Fibroblast of skin of right biceps (primary cell): ENCODE measurements at places on chromosomes 2 and 18.

DNA sequence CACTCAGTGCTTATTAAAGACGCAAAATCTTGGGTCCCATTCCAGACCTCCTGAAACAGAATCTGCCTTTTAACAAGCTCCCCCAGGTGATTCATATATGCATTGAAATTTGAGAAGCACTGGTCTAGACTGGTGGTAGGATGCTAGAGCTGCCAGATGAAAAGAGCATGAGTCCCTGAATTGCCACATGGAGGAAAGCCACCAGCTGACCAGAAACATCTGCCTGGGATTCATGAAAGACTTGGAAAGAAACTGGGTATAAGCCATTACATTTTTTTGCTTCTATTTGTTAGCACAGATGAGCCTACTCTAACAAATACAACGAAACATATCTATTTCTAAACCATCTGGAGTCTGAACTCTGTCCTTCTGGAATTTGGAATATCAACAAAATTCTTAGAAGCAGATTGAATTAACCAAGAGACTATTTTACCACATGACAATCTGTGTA, 228.9 kb downstream of the RBM43 start:
- DNase-seq = peak; percentile 84

- no peak for DNase-seq
Observed at GRCh38 chr2:107148496-107148895, 262.5 kb upstream of the ST6GAL2 start.

DNA sequence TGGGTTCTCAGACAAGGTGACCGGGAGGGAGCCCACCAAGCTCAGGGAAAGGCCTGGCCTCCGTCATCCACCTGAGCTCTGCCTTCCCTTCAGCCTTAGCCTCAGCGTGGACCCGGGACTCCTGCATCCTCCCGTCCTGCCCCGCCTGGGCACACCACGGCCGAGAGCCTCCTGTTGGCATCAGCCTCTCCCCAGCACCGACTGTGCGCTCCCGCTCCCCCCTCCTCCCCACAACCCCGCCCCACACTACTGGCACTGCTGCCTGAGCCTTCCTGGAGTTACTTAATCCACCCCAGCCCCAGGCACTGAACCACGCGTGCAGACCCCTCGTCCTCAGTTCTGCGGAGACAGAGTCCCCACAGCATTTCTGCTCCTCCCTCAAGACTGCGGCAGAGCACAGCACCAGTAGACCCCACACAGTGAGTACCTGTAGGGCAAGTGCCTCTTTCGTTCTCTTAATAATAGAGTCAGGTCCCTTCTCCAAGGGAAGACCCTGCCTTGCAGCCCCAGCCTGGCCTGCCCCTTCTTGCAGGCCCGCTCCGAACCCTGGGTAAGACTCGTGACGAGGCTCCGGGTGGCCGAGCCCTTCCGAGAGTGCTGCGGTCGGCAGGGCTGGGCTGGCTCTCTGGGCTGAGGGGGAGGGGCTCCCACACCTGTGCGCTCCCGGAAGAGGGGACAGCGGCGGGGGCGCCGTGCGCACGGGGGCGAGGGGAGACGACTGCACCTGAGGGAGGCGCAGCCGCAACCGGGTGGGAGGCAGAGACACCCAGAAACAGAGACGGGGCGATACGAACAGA, at the start of gene AMER3:
Gene AMER3 (plus strand): TSS at position 285 of the 797 bp plus-strand sequence. CDS start 6,533 bp downstream, outside the sequence.
- no peak for DNase-seq

GRCh38 chr2:201130524-201131186, 14.7 kb downstream of the CFLAR start:
- DNase-seq = peak; percentile 88

DNA sequence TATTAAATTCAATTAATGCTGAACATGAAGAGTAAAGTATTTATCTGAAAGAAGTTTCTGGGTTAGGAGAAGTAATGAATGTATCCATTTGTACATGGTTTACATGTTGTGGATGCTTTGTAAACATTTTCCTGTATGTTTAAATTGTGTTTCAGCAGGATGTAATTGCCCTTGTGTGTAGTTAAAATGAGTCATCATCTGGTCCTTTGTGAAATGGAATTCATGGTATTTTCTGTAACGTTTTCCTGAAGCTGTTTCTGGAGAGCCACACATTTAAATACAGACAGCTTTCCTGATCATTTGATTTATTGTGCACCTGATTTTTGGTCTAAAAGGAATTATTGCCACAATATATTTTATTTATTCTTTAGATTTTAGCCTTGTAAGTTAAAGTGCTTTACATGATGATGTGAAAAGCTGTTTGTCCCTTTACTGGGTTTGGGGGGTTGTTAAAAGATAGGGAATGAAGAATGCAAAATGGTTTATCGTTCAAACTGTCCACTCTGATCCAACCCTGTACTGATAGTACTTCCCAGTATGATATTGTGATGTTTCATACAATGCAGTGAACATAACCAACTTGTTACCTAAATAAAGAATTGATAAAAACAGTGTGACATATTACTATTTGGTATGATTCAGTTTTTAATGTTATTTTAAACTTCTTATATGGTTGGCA, 41.7 kb upstream of the SLC3A1 start:
- DNase-seq = peak; percentile 74

- no peak for DNase-seq
Observed at GRCh38 chr2:239866778-239867177, 158.4 kb downstream of the NDUFA10 start.

DNA sequence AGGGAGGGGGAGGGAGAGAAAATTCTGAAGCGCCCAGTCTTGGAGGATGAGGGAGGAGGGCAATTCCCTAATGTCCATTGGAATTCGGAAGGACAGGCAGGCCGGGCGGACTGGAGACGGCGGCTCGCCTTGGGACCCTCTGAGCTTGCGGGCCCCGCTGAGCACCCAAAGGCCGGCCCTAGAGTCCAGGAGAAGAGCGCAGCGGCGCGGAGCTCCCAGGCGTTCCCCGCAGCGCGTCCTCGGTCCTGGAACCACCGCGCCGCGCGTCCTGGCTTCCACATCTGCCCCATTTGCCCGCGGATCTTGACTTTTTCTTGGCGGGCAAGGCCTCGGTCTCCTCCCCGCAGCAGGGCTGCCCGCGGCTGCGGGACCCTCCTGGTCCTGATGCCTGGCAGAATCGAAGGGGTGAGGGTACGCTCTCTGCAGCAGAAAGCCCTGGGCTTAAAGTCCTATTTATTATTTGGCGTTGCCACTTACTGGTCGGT, 675 bp upstream of the MLPH start:
- no peak for DNase-seq

DNA sequence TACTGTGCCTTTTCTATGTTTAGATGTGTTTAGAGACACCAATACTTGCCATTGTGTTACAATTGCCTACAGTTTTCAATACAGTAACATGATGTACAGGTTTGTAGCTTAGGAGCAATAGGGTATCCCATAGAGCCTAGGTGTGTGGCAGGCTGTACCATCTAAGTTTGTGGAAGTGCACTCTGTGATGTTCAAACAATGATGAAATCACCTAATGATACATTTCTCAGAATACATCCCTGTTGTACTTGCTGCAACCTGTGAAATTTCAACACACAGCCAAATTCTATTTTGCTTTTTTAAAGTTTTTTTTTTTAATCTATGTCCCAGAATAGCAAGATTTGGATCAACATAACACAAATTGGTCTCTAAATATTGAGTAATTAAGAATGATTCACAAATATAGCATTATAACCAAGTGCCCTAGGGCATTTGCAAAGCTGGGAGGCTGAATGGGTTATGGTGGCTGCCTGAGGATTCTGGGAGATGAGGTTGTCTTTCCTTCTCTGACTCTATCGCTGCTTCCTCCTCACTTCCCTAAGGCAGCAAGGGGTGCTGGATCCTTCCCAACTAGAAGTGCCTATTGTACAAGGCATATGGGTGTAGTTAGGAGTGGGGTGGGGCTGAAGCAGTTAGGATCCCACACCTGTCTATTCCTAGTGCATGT, 78.3 kb downstream of the SKA1 start:
- DNase-seq = no peak

- DNase-seq = no peak
Observed at GRCh38 chr18:34821669-34822210, 111.6 kb downstream of the DTNA start.

DNA sequence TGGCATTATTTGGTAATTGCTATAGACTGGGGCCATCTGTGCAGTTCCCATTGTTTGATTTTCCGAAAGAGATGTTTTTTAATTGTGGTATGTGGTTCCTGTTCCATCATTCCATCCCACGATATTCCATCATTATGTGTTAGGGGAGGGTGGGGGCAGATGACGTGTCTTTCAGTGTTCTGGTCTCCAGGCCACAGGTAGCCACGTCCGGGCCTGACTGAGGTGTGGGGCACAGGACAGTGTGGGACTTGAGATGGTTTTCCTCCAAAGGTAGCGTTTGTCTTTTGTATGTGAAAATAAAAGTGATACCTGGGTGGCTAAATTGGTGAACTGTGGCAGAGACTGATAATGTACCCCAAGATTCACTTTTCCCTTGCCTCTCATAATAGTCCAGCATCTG, 192.2 kb upstream of the HAAO start:
- DNase-seq = no peak

DNA sequence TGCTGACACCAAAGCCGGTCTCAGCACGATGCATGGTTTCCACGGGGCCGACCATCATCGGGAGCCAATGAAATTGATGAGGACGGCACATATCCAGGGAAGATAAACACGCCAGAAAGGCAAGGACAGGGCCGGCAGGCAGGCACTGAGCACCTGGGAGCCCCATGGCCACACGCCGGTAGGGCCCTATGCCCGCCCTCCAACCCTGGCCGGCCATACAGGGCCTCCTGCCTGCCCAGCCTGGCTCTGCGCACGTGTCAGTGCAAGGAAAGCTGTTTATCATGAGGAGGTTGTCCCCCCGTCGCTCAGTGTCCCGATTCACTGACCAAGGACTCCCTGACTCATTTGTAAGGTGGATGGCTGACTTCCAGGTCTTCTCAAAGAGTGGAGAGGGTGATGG, 237.5 kb downstream of the GLI2 start:
- no peak for DNase-seq

GRCh38 chr2:197891897-197892442, 87.6 kb downstream of the PLCL1 start:
- DNase-seq = no peak

- no peak for DNase-seq
Observed at GRCh38 chr2:4370422-4371090, 667.2 kb downstream of the DCDC2C start.

GRCh38 chr2:170465241-170465640, 249.9 kb upstream of the SP5 start:
- peak; percentile 42 for DNase-seq

- peak; percentile 30 for DNase-seq
Observed at GRCh38 chr2:230868161-230868946, 3.6 kb downstream of the ITM2C start.

DNA sequence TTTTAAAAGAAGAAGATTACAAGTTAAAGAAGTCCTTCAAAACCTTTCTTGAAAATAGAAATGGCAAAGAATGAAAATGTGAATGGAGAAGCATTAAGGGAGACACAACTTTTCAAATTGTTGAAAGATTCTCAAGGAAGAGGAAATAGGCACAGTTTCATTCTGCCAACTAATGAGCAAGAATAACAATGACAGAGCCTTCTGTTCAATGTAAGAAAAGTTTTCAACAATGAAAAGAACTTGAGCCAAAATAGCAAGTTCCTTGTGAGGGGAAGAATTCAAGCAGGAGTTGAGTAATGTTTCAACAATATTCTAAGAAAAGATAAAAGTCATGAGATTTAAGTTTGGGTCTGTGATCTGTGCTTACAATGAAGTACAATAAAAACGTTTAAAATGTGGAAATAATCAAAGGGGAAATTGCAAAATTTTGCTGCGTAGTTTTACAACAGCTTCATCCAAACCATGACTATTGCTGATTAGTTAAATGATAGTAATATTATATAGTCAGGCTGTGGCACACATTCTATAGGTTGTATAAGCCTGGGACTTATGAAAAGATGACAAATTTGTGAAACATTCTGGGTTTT, 122.6 kb downstream of the METTL4 start:
- no peak for DNase-seq

GRCh38 chr18:2306606-2307005, 264.7 kb downstream of the METTL4 start:
- DNase-seq = no peak

- peak; percentile 40 for DNase-seq
Observed at GRCh38 chr2:217555081-217555876, 447.5 kb downstream of the TNS1 start.

GRCh38 chr2:132562245-132562644, 107.8 kb downstream of the LYPD1 start:
- DNase-seq = peak; percentile 23

DNA sequence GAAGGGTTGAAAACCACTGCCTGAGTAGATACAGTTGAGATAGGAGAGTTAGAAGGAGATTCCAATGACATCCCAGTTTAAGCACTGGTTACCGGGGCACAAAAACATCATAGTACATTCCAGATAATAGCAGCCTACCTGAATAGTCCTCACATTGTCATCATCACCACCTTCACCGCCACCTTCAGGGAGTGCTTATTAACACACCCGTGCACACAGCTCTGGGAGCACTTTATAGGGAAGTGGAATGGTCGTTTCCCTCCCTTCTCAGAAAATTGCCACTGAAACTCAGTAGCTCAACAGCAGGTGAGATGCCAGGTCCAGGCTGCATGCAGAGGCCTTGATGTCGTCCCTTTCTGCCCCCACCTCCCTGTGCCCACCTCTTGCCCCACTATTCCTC, 8.2 kb downstream of the SERPINB7 start:
- no peak for DNase-seq

GRCh38 chr2:237886685-237887481, 27.5 kb downstream of the RAMP1 start:
- DNase-seq = peak; percentile 46

DNA sequence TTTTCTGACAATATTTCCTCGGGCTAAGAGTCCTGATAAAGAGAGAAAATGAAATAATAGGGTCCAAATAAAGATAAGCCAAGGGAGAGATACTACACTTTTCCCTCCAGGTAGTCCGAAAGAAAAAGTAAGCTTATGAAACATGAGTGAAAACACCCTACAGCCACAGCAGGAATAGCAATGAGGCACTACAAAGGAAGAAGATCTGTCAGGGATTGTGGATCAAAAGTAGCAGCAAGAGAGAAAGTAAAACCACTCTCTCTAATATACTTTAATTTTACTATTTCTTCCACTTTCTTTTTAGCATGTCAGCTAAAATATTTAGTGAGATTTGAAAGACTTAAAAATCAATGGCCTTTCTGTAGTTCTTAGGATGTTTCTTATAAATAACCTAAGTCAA, 1601.8 kb downstream of the LRP1B start:
- DNase-seq = no peak

DNA sequence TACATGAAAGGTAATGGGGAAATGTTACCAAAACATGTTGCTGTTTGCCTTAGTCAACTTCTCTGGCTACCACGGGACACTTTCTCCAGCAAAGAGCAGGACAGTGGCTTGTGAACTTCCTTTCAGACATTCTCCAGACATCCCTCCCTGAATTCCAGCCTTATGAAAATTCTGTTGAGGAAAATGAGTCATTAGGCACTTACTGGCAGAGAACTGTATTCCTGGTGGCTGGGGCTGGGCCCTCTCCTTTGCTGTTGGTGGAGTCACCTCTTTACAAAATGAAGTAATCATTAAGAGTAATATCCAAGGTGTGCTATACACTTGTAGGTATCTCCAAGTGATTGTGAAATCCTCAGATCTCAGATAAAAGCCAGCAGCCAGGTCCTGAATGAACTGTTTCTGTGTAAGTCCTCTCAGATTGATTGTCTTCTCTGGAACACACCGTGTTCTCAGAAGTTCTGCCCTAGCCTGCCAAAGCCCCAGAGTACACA, 1.3 kb upstream of the FAP start:
- peak; percentile 97 for DNase-seq

- DNase-seq = no peak
Observed at GRCh38 chr2:204018717-204019116, 82.2 kb downstream of the ICOS start.
